ENCODE measurements at places on chromosomes 5 and 9.

- DNase-seq, result no peak
These were observed 2.4 kb downstream of the EHMT1 start for GRCh38 chr9:137621131-137621757.

DNA sequence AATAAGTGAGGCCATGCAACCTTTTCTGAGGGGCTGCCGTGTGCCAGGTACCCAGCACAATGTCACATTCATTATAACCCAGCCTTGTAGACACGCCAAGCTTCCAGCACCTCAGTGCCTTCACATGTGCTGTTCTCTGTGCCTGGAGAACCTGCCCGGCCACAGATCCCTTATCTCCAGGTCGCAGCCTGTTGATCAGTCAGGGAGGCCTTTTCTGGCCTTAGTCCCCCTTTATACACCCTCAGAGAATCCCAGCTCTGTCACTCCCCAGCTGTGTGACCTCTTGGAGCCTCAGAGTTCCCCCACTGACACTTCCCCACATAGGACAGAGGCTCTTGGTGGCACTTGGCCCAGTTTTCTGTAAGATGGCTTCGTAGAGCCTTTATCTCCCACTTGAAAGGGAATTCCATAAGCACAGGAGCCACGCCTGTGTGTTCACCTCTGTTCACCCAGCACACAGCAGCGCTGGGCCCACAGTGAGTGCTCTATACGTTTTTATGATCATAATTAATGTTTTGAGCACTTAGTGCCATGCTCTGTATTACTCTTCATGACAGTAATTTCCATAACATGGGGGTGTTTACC, 38.7 kb downstream of the NEURL1B start:
- no peak for DNase-seq

GRCh38 chr9:69829484-69829883, 8.9 kb downstream of the CFAP95 start:
- DNase-seq, result no peak

DNA sequence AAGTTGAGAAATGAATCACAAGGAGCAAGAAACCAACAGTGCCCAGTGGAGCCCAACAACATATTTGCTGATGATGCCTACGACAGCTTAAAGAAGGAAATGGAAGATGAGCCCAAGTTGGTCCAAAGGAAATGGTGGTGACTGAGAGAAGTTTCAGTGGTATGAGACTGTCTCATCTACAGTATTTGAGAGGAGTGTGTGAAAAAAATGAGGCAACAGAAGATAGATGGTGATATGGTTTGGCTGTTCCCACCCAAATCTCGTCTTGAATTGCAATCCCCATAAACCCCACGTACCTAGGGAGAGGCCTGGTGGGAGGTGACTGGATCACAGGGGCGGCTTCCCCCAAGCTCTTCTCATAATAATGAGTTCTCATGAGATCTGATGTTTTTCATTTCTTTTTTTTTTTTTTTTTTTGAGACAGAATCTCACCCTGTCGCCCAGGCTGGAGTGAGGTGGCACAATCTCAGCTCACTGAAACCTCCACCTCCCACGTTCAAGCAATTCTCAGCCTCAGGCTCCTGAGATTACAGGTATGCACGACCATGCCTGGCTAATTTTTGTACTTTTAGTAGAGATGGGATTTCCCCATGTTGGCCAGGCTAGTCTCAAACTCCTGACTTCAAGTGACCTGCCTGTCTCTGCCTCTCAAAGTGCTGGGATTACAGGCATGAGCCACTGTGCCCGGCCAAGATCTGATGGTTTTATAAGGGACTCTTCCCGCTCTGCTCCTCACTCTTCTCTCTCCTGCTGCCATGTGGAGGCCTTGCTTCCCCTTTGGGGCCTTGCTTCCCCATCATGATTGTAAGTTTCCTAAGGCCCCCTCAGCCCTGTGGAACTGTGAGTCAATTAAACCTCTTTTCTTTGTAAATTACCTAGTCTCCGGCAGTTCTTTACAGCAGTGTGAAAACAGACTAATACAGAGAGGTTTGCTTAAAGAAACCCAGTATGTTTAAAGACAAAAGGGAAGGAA, 30.2 kb downstream of the EFCAB9 start:
- no peak for DNase-seq

GRCh38 chr9:85713897-85714296, 27.9 kb downstream of the AGTPBP1 start:
- DNase-seq, result no peak

DNA sequence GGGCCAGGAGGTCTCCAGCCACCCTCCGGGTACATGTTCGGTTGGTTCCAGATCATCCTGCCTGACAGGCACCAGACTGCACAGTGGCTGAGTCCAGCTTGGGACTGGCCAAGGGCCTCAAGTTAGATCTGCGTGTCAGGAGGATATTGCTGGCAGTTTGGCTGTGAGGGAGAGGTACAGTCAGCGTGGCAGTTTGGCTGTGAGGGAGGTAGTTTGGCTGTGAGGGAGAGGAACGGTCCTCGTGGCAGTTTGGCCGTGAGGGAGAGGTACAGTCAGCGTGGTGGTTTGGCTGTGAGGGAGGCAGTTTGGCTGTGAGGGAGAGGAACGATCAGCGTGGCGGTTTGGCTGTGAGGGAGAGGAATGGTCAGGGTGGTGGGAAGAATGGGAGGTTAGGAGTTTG, 39.0 kb downstream of the CACNA1B start:
- no peak for DNase-seq

GRCh38 chr9:76996700-76997099, 22.8 kb upstream of the FOXB2 start:
- no peak for DNase-seq

GRCh38 chr5:147472664-147473475, 37.0 kb downstream of the DPYSL3 start:
- no peak for DNase-seq

- DNase-seq, result no peak
These were observed 587.0 kb upstream of the GRAMD2B start for GRCh38 chr5:125836256-125836655.

DNA sequence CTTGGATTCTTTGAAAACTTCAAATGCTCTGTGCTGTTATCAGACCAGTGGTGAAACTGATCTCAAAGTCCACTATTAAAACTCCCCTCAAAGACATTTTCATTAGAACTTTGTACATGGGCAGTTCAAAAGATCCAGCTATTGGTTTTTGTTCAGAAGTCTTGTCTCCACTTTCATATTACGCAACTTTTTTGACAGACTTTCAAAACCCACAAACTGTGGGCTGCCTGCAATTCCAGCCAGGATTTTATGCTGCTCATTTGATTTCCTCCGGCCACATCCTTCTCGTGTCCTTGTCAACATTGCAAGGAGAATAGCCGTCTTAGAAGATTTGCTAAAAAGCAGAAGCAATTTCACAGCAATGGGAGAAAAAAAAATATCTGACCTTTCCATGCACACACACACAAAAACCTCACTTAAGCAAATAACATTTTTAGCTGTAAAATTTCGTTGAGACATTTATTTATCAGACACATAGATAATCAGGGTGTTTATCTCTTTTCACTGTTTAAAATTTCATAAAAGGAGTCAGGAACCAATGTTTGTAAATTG, 1990.5 kb downstream of the MAT2B start:
- no peak for DNase-seq

- no peak for DNase-seq
These were observed 18.6 kb downstream of the ANXA6 start for GRCh38 chr5:151139015-151139414.

GRCh38 chr5:95424016-95424415, 32.9 kb downstream of the FAM81B start:
- DNase-seq, result no peak

DNA sequence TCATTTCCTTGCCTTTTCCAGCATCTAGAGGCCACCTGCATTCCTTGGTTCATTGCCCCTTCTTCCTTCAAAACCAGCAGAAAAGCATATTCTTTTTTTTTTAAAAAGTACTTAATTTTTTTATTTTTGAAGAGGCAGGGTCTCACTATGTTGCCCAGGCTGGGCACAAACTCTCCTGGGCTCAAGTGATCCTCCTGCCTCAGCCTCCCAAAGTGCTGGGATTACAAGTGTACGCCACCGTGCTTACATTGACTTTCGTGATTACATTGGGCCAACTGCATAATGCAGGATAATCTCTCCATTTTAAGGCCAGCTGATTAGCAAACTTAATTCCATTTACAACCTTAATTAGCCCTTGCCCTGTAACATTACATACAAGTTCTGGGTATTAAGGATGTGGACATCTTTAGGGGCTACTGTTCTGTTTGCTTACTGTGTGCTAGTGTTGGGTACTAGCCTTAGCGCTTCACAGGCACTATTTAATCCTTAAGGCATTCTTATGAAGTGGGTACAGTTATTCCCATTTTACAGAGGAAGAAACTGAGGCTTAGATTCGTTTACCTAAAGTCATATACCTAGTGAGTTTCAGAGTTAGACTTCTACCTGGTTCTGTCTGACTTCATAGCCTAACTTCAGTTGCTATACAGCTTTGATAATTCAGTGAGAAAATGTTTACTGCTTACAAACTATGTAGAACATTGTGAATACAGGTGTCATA, 33.7 kb downstream of the SLC25A51 start:
- no peak for DNase-seq

- DNase-seq, result no peak
These were observed 82.1 kb downstream of the GIN1 start for GRCh38 chr5:103037673-103038455.

- no peak for DNase-seq
These were observed 53.7 kb upstream of the IFNK start for GRCh38 chr9:27470291-27470856.

- no peak for DNase-seq
These were observed 160.1 kb upstream of the DAB2 start for GRCh38 chr5:39584927-39585326.

GRCh38 chr5:54570916-54571315, 53.4 kb downstream of the SNX18 start:
- no peak for DNase-seq

GRCh38 chr5:128328446-128328845, 209.6 kb downstream of the FBN2 start:
- no peak for DNase-seq

DNA sequence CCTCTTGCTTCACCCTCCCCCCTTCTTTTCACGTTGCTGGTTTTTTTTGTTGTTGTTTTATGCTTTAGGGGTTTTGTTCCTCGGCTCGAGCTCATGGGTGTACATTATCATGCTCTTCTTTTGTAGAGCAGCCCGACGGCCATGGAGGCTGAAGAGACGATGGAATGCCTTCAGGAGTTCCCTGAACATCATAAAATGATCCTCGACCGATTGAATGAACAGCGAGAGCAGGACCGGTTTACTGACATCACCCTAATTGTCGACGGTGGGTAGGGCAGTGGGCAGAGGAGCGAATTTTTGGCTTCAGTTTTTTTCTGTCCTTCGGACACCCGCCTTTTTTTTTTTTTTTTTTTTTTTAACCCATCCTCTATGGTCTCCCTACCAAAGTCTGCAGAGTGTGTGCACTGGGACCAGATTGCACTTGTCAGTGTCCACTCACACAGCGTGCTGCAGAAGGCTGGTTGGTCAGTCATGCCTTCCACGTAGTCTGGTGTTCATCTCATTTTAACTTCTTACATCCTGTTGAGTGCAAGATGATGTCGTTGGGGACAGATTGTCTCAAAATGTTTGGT, 1.3 kb downstream of the ZNF131 start:
- no peak for DNase-seq

DNA sequence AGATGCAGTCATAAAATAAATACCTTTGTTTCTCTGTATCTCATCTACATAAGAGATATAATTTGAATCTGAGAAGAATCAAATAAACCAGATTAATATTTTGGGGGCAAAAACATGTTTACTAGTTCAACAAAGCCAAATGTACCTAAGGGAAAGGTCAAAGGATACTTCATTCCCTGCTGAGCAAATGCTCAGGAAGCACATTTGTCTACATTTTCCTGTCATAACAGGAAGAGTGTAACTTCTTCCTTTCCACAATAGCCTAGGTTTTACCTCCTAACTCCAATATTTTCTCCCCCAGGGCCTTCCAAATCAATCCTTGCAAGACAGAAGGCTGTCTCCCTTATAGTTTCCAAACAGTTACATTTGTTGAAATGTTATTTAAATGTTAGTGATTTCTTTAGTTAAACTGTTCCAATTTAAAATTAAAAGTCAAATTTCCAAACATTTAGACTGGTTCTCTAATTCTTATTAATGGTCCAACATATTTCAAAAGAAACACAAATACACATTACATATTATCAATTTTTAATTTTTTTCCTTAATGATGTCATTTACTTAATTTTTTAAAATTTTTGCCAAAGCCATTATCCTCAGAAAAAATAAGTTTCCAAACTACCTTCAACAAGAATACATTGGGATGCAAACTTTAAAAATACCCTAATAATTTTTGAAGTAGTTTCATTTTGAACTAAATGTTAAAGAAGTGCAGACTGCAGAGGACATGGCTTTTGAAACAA, 67.8 kb downstream of the MEF2C start:
- DNase-seq, result no peak

- no peak for DNase-seq
These were observed 161.0 kb downstream of the ISL1 start for GRCh38 chr5:51544031-51544785.

- DNase-seq, result no peak
These were observed 272.0 kb downstream of the DENND1A start for GRCh38 chr9:123657941-123658340.

DNA sequence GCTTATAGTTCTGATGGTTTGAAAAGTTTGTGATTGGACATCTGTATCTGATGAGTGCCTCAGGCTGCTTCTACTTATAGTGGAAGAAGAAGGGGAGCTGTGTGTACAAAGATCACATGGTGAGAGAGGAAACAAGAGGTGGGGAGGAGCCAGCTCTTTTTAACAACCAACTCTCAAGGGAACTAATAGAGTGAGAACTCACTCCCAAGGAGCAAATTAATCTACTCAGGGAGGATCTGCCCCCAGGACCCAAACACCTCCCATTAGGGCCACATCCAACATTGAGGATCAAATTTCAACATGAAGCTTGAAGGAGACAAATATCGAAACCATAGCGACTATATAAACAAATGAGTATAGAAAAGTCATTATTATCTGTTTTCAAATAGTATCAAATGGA, 64.7 kb upstream of the PRLR start:
- no peak for DNase-seq

- no peak for DNase-seq
These were observed 82.5 kb downstream of the NFIB start for GRCh38 chr9:14231196-14231990.

DNA sequence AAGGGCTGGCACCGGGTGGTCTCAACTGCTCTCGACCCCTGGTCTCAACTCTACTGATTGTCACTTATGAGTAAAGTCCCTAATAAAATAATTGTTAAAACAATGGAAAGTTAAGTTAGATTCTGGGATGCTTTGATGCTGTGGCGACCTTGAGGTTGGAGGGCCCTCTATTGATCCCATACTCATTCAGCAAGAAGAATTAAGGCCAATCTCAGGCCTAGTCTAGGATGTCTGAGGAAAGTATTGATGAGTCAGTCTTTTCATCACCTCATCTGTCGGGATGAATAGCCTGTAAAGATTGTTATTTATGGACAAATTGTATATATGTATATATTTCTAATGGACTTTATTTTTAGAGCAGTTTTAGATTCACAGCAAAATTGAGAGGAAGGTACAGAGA, 50.8 kb downstream of the WDR36 start:
- DNase-seq, result no peak

GRCh38 chr5:96624596-96624995, 37.6 kb upstream of the CAST start:
- DNase-seq, result no peak
